Uterus (tissue), 4 donors: ENCODE measurements at places on chromosomes 5 and 9. TPM values are rescaled to one million over a fixed set of nuclear protein-coding genes. Genes with fewer than 3 reads are reported as not detected.

DNA sequence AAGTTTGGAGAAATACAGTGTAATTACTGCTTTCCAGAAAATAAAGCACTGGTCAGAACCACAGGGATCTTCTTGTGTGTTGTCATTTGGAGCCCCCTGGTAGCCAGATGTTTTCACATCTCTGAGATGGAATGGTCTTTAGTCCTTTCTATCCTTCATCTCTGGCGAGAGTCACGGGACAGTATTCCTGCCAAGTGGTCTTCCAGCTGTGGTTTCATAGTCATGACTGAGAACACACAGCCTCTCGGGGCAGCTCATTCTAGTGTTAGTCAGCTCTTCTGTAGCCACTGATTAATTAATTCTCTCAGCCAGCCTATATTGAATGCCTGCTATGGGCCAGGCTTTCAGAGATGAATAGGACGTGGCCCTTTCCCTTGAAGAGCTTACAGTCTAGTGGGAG is 34.1 kb downstream of the HMGXB3 start:
- no peak overlapping the region for H3K4me3 ChIP-seq
- no peaks in the 10 kb centered on the region for H3K36me3 ChIP-seq
- no peak for DNase-seq

- H3K27ac ChIP-seq, result peak overlapping the region; percentile 78
- no peaks in the 10 kb centered on the region for H3K36me3 ChIP-seq
- no peaks in the 10 kb centered on the region for H3K27me3 ChIP-seq
- peak overlapping the region; percentile 88 for H3K4me3 ChIP-seq
- no peak for DNase-seq
- H3K4me1 ChIP-seq, result no peaks in the 10 kb centered on the region
These were observed 399 bp downstream of the NUP155 start for GRCh38 chr5:37370550-37370863.

DNA sequence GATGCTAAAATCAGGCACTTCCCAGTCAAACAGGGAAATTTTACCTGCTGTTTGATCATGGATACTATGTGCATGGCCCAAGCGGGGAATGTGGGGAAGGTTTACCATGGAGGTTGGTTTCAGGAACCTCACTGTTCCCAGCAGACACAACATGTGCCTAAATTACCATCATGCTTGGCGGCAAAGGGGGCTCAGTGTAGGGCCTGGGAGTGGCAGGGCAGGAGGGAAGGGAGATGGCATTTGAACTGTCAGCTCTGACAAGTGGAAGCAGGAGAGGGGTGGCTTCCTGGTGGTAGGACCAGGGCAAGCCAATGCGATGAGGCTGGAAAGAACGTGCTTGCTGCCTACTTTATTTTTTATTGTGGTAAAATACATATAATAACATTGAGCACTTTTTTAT is 71.7 kb upstream of the SLC25A51 start:
- no peaks in the 10 kb centered on the region for H3K27me3 ChIP-seq
- H3K27ac ChIP-seq, result no peak overlapping the region
- H3K4me3 ChIP-seq, result no peak overlapping the region
- H3K36me3 ChIP-seq, result no peaks in the 10 kb centered on the region
- no peak for DNase-seq

GRCh38 chr5:50576686-50577256 is 89.7 kb upstream of the PARP8 start:
- H3K27ac ChIP-seq, result no peak overlapping the region
- H3K4me1 ChIP-seq, result no peaks in the 10 kb centered on the region
- no peak for DNase-seq
- H3K4me3 ChIP-seq, result no peak overlapping the region
- no peaks in the 10 kb centered on the region for H3K27me3 ChIP-seq
- no peaks in the 10 kb centered on the region for H3K36me3 ChIP-seq

DNA sequence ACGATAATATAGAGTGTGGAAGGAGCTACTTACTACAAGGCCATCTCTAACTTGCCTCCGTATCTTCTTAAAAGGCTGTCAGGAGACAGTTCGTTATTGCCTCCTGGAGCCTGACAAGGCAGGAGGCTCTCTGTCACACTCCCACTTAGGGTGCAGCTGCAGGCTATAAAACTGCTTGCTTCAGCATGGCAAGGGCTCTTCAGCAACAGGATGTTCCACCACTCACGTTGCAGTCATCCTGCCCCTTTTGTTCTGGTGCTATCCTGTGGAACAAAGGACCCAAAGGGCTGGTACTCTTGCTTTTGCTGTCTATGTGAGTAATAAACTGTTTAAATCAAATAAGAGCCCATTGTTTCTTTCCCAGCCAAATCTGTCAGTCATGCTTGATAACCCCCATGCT is 508.9 kb downstream of the NTRK2 start:
- no peaks in the 10 kb centered on the region for H3K36me3 ChIP-seq
- no peak overlapping the region for H3K27ac ChIP-seq
- no peak overlapping the region for H3K4me3 ChIP-seq
- no peak for DNase-seq
- no peaks in the 10 kb centered on the region for H3K4me1 ChIP-seq

- no peaks in the 10 kb centered on the region for H3K36me3 ChIP-seq
- no peak overlapping the region for H3K4me3 ChIP-seq
- no peaks in the 10 kb centered on the region for H3K27me3 ChIP-seq
- no peaks in the 10 kb centered on the region for H3K4me1 ChIP-seq
- H3K27ac ChIP-seq, result no peak overlapping the region
- no peak for DNase-seq
These were observed 4.7 kb downstream of the AK8 start for GRCh38 chr9:132873403-132873802.

- no peaks in the 10 kb centered on the region for H3K36me3 ChIP-seq
- no peaks in the 10 kb centered on the region for H3K4me1 ChIP-seq
- DNase-seq, result peak; percentile 83
- H3K4me3 ChIP-seq, result peak overlapping the region; percentile 94
- H3K27me3 ChIP-seq, result no peaks in the 10 kb centered on the region
- peak overlapping the region; percentile 93 for H3K27ac ChIP-seq
These were observed 2.5 kb downstream of the TLE1 start for GRCh38 chr9:81686614-81687520.

DNA sequence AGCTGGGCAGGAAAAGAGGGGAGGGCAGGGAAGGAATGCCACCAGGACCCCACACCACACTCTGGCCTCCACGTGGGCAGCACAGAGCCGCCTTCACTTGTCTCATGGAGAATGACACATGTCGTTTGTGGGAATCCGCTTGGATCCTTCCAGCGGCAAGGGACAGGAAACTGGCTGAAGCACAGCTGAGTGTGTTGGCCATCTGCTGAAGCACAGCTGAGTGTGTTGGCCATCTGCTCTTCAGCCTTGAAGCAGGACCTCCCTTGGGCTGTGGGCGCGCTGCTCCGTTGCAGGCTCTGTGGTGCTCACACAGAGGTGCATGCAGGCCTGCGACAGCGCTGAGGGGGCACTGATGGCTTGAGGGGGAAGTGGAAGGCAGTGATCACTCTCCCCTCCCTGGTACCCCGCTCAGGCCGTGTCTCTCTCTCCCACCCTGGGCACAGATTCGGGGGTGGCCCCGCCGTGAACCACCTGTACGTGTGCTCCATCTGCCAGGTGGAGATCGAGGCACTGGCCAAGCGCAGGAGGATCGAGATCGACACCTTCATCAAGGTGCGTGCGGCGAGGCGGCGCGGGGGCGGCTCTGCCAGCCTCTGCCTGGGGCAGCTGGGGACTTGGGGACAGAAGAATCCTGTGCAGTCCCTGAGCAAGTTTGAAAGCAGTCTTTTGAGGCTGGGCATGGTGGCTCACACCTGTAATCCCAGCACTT is 40.6 kb downstream of the USP20 start:
- no peaks in the 10 kb centered on the region for H3K36me3 ChIP-seq
- H3K4me1 ChIP-seq, result no peaks in the 10 kb centered on the region
- H3K4me3 ChIP-seq, result no peak overlapping the region
- no peak overlapping the region for H3K27ac ChIP-seq
- no peak for DNase-seq

- H3K27me3 ChIP-seq, result no peaks in the 10 kb centered on the region
- H3K4me3 ChIP-seq, result no peak overlapping the region
These were observed 144.4 kb downstream of the SLC12A2 start for GRCh38 chr5:128228008-128228407.

The CDC25C gene
- total RNA-seq, result not detected

The TNFSF8 gene
- total RNA-seq, result 1.5 TPM
